ENCODE measurements at places on chromosomes 5 and 9.

DNA sequence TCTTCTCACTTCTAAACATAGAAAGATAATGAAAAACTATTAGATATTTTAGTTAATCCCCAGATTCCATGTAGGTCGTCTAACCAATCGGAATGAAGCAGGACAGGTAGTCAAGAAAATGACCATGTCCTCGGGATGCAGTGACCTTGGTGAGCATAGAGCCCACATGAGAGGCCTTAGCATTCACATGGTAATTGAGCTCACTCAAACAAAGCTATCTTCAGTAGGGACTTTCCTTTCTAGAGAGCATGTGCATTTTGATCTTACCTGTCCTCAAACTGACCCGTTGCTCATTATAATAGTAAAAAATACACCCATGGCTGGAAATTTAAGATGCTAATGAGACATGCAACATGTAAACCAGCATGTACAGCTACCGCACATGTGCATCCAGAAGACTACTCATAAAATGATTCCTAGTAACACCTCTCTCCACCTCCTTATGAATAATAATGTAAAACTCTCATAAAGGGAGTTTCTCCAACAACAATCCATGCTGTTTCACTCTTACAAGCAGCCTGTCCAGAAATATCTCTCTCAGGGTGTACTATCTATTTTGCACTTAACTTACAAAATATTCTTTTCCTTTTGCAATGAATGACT, 274.0 kb upstream of the CDH9 start:
- DNase-seq: no peak

DNA sequence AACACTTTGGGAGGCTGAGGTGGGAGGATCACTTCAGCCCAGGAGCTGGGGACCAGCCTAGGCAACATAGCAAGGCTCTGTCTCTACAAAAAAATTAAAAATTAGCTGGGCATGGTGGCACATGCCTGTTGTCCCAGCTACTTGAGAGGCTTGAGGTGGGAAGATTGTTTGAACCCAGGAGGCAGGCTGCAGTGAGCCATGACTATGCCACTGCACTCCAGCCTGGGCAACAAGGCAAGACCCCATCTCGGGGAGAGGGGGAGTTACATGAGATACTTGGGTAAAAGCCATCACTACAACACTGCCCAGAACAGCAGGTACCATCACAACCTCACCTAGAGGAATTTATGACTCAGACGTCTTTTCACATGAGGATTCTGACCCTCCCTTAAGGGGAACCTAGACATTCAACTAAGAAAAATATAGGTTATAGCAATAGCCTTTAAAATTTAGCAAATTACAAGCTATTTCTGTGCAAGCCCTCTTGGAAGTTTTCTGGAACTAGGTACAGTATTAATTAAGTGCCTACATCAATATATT, 143.5 kb downstream of the NFIB start:
- DNase-seq: no peak

- DNase-seq: no peak
These were observed 984 bp upstream of the DOK3 start for GRCh38 chr5:177510567-177511053.

DNA sequence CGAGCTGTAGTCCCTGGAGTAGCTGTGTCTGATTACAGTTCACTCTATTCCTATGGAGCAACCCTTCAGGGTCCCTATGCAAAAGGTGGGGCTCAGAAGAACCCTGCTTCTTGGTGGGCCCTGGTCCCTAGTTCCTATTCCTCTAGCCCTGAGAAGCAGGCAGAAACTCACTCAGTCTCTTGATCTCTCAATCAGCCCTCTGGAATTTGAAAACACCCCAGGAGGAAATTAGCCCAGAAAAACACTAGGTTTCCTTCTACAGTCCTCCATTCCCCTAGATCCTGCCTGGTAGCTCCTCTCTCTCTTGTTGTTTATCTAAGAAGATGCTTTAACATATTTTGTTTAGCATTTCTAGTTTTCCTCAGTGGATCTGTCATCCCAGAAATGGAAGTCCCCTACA, 7.6 kb downstream of the RGS3 start:
- no peak for DNase-seq

DNA sequence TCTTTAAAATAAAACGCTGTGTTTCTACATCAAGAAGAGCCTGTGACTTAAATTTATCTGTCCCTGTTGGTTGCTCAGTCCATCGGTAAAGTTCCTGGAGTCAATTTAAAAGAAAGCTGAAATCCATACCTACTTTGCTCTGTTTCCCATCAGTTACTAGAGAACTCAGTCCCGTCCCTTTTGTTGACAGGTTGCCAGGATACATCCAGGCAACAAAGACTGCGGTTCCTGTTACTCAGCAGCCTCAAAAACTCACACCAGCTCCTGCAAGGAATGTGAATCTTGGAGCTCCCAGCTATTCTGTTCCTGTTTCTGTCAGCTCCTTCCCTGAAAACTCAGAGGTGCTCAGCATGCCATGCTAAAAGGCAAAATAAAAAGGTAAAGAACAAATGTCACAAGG, at the start of gene ZNF474:
TSS of gene ZNF474 (plus strand) at position 241 of the 400 bp plus-strand sequence. CDS start 22,445 bp downstream, outside the sequence.
- no peak for DNase-seq

- DNase-seq: no peak
These were observed 40.0 kb upstream of the ABL1 start for GRCh38 chr9:130794923-130795495.

DNA sequence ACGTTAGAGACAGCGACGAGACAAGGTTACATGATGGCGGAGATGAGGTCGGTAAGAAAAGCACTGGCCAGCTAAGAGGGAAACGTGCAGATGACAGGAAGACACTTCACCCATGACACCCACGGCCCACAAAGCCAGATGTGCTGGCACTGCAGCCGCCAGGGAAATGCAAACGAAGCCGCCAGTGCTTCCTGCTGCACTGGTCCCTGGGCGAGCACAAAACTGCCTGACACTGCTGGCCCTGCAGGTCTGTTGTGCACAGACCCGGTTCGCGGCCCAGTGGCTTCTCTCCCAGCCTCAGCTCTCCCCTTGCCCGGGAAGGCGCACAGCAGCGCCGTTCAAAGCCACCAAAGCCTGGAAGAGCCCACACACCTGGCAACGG, 20.3 kb downstream of the QSOX2 start:
- peak; percentile 36 for DNase-seq
